ENCODE measurements at places on chromosomes 7 and 10.

- DNase-seq: no peak
These were observed 1.2 kb downstream of the FLNC start for GRCh38 chr7:128831178-128831993.

DNA sequence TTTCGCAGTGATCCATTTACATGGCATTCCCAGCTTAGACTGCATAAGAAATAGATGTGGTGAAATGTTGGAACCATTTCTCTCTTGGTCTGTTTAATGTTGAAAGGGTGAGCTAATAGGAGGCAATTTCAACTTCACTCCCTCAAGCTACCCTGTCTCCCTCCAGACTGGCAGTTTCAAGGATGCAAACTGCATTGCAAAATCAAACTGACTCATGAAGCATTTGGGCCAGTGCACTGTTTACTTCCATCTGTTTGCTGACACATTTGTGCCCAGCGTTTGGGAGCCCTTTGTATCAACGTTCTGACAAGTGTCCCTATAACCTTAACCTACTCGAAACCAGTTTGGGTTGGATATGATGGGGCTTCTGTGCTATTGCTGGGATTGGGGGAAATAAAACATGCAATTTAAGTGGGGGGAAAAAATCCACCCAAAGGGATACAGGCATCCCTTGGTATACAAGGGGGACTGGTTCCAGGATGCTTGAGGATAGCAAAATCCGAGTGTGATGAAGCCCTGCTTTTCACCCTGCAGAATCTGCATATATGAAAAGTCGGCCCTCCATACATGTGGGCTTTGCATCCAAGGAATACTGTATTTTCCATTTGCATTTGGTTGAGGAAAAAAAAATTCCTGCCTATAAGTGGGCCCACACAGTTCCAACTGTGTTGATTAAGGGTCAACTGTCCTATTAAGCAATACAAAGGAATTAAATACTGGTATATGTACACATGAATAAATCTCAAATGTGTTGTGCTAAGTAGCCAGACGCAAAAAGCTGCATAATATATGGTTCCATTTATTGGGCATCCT lies 15.6 kb downstream of the RHEB start:
- DNase-seq: no peak

- no peak for DNase-seq
These were observed 510 bp downstream of the ZSWIM8 start for GRCh38 chr10:73785721-73786511.

DNA sequence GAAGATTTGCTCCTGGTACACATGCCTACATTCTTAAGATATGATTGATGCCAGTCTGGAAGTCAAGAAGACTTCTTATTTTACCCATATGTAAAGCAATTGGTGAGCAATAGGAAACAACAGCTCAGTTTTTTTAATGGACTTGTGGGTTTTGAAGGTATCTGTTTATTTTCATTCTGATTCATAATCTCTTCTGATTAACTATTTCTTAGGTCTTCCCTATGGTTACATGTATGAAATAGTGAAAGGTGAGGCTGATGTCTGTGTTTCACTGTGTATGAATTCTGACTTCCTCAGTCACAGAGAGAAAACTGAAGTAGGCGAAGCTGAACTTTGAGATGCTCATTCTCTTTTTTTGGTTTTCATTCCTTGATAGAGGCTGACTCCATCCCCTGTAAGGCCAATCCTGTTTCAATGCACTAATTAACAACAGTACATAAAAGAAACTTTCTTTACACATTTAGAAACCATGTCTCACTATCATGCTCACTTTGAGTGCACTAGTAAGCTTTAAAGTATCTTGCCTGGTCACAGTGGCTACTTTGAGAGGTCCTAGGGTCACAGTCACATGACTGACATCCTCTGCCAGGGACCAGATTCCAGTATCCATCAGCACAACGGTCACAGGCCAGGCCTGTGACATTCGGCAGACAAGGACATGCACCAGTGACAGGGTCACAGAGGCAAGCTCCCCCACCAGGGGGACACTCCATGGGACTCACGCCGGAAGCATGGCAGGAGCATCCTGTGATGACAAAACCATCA lies 59.5 kb upstream of the LAMB1 start:
- DNase-seq: no peak

DNA sequence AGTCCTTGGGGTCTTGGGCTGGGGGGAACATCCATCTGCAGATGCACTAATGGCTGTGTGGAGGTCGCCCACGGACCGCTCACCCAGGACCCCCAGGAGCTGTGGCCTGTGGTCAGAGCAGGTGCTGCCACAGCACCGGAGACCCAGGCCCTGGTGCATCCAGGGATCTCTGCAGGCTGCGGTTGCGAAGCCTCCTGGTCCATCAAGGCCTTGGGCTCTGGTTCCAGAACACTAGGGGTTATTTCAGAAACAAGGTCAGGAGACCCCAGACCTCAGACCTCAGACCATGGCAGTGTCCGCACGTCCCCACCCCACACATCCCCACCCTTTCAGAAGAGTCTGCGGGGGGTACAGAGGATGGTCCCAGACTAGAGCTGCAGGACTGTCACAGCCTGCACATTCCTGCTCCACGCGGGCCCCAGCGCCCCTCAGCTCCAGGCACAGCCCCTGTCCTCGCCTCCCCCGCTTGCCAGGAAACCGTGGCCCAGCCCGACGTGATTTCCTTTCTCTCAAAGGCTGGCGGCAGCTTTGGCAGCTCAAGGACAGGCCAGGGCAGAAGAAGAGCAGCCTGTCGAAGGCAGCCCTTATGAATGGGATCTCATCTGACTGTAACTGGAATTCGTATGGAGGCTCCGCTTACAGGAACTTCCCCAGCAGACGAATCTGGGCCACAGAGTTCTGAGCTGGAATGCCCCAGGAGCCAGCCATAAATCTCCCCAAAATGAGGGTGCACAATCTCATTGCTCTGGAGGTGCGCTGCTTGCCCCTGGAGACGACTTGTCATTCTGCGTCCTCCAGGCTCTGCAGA lies 136.2 kb upstream of the RET start:
- no peak for DNase-seq

DNA sequence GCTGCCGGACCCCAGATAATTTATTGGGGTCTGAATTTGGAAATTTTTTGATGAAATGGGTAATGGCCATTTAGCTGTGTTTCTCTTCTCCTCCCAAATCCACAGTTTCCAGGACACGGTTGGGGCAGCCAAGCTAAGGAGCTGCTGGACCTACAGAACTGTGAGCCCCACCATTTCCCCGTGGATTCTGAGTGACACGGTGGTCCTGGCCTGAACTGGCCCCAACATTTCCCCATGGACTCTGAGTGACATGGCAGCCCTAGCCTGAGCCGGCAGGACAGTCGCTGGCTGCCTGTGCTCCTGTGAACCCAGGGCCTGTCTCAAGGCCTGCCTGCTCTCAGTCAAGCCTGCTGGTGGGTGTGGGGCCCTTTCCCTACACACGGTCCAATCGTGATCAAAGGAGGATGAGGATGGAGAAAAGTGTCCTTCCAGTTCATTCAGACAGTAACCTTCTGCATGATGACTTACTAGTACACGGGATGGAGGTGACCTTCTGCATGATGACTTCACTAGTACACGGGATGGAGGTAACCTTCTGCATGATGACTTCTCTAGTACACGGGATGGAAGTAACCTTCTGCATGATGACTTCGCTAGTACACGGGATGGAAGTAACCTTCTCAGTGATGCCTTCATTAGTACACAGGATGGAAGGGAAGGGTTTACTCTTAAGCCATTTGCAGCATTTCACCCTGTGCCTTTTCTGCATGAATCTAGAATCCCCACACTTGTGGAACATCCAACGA lies 359.9 kb downstream of the GLRX3 start:
- DNase-seq: no peak

Data from C1 segment of cervical spinal cord (tissue), 14 donors.